ENCODE measurements at places on chromosomes 13 and 19.

DNA sequence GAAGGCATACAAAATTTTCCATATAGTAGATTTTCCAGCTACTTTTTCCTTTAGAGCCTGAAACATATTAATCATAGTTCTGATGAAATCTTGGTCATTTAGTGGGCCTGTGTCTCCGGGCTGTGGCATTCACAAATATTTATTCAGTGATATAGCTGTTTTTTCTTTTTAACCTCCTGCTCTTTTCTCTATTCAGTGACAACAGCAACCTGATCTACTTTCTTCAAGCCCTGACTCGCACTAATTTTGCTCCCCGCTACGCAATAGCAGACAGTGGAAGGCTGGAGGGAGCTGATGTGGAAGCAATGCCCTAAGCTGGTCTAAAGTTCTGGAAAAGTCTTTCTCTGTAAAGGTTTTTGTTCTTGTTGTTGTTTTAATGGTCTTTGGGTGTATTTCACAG is 289.7 kb downstream of the SLITRK6 start:
- DNase-seq = no peak

DNA sequence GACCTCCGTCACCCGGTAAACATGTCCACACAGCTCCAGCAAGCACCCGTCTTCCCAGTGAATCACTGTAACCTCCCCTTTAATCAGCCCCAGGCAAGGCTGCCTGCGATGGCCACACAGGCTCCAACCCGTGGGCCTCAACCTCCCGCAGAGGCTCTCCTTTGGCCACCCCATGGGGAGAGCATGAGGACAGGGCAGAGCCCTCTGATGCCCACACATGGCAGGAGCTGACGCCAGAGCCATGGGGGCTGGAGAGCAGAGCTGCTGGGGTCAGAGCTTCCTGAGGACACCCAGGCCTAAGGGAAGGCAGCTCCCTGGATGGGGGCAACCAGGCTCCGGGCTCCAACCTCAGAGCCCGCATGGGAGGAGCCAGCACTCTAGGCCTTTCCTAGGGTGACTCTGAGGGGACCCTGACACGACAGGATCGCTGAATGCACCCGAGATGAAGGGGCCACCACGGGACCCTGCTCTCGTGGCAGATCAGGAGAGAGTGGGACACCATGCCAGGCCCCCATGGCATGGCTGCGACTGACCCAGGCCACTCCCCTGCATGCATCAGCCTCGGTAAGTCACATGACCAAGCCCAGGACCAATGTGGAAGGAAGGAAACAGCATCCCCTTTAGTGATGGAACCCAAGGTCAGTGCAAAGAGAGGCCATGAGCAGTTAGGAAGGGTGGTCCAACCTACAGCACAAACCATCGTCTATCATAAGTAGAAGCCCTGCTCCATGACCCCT is 9.0 kb upstream of the CEACAM5 start:
- DNase-seq = no peak

DNA sequence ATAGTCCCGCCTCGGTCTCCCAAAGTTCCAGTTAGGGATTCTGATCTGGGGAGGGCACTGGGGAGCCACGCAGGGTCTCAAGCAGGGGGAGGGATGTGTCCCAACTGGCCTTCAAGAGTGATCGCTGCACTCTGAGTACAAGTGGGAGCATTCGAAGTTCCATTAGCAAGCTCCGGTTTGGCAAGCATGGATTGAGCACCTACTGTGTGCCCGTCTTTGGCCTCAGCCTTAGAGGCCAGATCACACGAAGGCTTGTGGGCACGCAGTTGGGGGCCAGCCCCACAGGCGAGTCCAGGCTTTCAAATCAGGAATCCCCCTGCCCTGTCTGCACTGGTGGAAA is 32.1 kb upstream of the TCF3 start:
- DNase-seq = no peak

- peak; percentile 47 for DNase-seq
Measured at GRCh38 chr19:8373867-8374813, 10.2 kb downstream of the ANGPTL4 start.

DNA sequence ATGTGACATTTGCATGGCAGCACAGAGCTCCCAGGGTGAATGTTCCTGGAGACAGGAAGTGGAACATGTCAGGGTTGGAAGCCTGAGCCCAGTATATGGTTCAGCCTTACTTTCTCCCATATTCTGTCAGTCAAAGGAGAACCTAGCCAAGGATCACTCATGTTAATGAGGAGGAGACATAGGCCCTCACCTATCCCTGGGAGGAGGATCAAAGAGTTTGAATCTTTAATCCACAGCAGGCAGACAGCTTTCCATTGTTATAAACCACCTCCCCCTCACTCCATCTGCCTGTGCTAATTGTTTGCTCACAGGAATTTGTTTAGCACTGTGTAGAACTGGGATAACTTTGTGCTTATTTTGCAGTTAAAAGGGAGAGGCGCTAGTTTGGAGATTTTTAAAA is 1069.1 kb downstream of the EFNB2 start:
- DNase-seq = no peak

DNA sequence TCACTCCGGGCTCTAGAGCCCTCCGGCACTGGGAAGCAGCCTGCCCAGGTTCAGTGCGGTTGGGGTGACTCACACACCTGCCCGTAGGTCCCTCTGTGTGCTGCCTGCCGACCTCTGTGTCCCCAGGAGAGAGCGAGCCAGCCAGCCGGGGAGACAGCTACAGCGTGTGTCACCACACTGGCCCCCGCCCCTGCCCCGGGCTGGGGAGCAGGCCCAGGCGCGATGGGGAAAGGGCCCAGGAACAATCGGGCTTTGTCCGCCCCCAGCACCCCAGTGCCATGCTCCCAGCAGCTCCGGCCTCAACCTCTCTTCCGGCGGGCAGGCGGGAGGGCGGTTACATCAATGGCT is at the start of gene KLK6:
Gene KLK6, minus strand, starts transcription at position 179 of the 348 bp plus-strand sequence. CDS start 1,487 bp downstream, outside the sequence.
- DNase-seq = no peak

- no peak for DNase-seq
Measured at GRCh38 chr19:6774821-6775707, 2.6 kb downstream of the VAV1 start.

- DNase-seq = no peak
Measured at GRCh38 chr13:27188239-27188638, 16.6 kb upstream of the USP12 start.

- DNase-seq = no peak
Measured at GRCh38 chr13:97448503-97449251, 14.7 kb downstream of the RAP2A start.

GRCh38 chr19:15107061-15108010 is at the start of gene SYDE1:
SYDE1 (plus strand) TSS chr19:15107401; CDS start chr19:15107434, 33 bp downstream.
- peak; percentile 71 for DNase-seq

- no peak for DNase-seq
Measured at GRCh38 chr13:48434200-48434599, 21.3 kb upstream of the LPAR6 start.

- DNase-seq = no peak
Measured at GRCh38 chr13:41488124-41488523, 30.8 kb downstream of the RGCC start.

GRCh38 chr13:103289681-103290080 is 223.5 kb upstream of the SLC10A2 start:
- DNase-seq = no peak

GRCh38 chr19:4456843-4457653 is 546 bp downstream of the UBXN6 start:
- DNase-seq = peak; percentile 31

GRCh38 chr19:18233224-18233825 is 7.1 kb upstream of the PDE4C start:
- DNase-seq = peak; percentile 86

GRCh38 chr19:55391702-55392615 is 6.2 kb downstream of the RPL28 start:
- no peak for DNase-seq

DNA sequence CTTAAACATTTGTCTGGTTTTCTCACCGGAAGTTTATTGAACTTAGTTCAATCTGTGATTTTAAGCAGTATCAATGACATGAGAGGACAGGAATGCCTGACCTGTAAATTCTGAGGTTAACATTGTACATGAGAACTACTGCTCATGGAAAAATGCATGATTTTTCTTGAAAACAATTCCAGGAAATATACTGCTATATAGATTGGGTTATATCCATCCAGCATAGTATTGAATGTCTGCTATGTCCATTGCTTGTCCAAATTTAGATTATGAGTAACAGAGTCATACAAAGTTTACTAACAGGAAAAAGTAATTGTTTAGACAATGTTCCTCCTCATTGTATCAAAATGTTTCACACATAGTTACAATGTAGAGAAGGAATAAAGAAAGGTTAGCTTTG is 606.8 kb downstream of the DACH1 start:
- DNase-seq = no peak

GRCh38 chr19:16234552-16235445 is 37.1 kb downstream of the AP1M1 start:
- DNase-seq = no peak

GRCh38 chr13:23642110-23642509 is 71.9 kb downstream of the TNFRSF19 start:
- no peak for DNase-seq

GRCh38 chr13:43905435-43906031 is 25.8 kb downstream of the LACC1 start:
- DNase-seq = peak; percentile 56

GRCh38 chr19:2579678-2580280 is 103.9 kb downstream of the GADD45B start:
- no peak for DNase-seq

GRCh38 chr13:77338329-77338728 is 11.4 kb upstream of the MYCBP2 start:
- DNase-seq = no peak

- DNase-seq = no peak
Measured at GRCh38 chr19:1768248-1768647, 14.9 kb downstream of the ONECUT3 start.

GRCh38 chr13:109567315-109567714 is 219.1 kb downstream of the IRS2 start:
- DNase-seq = no peak

DNA sequence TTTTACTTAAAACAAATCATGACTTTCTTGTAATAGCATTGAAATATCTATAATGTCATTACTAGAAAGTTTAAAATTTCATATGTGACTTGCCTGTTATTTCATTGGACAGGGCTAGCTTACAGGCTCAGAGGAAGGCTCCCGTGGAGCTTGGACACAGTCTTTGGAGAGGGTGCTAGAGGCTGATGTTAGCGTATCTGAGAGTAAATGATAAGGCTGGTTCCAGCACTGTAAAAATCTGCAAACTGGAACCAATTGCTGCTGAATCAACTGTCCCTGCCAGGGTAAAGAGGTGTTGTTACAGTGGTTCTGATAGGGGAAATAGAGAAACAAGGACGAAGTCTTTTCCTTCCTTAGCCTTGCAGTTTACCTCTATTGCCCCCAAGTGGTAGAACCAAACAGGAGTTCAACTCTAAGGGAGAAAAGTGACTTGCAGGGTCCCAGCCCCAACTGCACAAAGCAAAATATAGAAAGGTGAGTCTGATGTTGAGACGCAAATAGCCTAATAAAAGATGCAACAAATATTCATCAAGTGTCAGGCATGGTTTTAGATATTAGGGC is 901.7 kb downstream of the DIAPH3 start:
- DNase-seq = peak; percentile 20

- no peak for DNase-seq
Measured at GRCh38 chr19:21430675-21431074, 33.7 kb downstream of the ZNF493 start.

- DNase-seq = no peak
Measured at GRCh38 chr19:46904114-46905060, 43.6 kb downstream of the ARHGAP35 start.

DNA sequence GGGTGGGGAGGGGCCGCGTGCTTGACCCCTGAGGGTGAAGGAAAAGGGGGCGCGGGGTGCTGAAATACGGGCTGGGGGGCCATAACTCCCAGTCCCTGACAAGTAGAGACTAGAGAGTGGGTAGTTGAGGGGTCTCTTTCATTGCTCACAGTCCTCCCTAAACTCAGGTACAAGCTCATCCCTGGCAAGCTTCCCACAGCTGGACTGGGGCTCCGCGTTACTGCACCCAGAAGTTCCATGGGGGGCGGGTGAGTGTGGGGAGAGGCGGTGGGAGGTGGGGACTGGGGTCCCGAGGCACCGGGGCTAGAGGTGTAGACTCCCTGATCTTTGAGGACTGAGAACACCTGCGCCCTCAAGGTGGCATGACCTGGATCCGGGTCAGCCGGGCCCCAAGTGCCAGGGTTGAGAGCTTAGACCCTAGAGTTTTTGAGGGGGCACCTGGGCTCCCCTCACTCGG is 1.3 kb downstream of the ETV2 start:
- DNase-seq = no peak

DNA sequence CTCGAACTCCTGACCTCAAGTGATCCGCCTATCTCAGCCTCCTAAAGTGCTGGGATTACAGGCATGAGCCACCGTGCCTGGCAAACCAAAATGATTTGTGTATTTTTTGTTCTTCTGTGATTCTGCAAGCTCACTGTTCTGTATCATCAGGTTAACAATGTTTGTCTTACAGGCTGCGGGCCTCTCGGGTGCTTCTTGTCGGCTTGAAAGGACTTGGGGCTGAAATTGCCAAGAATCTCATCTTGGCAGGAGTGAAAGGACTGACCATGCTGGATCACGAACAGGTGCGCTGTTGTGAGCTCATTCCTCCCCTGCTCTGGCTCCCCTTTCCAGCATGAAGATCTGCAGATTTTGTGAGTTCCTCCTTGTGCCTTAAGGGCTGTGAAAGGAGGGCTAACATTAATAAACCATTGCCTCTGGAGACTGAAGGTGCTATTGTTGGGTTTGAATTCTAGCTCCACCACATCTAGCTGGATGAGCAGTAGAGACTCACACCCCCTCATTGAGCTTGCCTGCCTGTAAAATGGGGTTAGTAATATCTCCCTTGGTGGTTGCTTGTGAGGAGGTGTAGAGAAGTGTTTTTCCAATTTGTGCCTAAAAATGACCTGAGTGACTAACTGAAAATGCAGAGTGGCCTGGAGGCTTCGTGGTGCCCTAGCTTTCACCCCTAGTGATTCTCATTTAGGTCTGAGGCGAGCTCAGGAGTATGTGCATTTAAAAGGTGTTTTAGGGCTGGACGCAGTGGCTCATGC is 12.9 kb downstream of the SAE1 start:
- no peak for DNase-seq

DNA sequence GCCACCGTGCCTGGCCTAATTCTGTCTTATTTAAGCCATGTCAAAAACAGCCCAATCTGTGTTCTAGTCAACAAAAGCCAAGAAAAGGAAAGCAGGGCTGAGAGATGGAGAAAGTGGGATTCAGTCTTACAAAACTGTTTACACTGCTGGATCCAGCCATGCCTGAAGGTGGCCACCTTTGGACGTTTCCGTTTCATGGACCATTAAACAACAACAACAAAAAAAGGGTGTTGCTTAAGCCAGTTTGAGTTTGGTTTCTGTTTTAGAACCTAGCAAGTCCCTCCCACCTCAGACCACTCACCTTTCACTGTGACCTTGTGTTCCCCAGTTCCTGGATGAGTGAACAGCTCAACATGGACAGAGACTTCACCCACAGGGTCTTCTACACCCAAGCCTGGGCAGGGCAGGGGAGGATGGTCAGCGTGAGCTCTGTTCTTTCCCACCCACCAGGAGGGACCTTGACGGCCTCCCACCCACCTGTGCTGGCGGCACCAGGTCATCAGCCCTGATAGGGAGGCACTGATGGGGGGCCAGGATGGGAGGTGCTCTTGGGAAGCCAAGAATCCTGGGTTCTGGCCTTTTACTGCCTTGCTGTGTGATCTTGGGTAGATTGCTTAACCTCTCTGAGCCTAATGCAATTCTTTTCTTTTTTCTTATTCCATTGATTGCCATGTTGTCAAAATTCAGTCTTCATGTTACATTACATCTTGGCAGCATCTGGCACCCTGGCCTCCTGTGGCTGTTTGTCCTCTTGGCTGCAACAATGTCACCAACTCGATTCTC is 56.2 kb downstream of the COLGALT1 start:
- DNase-seq = no peak

- no peak for DNase-seq
Measured at GRCh38 chr13:73816702-73817101, 317.5 kb downstream of the KLF12 start.
